Left colon (tissue), 2 donors: ENCODE measurements at places on chromosomes 2 and 18.

- no peak for DNase-seq
Observed at GRCh38 chr18:59760212-59760611, 63.0 kb upstream of the CCBE1 start.

- no peak for DNase-seq
Observed at GRCh38 chr2:28976584-28976983, 4.5 kb upstream of the TOGARAM2 start.

- DNase-seq = no peak
Observed at GRCh38 chr18:7855671-7856070, 288.6 kb downstream of the PTPRM start.

DNA sequence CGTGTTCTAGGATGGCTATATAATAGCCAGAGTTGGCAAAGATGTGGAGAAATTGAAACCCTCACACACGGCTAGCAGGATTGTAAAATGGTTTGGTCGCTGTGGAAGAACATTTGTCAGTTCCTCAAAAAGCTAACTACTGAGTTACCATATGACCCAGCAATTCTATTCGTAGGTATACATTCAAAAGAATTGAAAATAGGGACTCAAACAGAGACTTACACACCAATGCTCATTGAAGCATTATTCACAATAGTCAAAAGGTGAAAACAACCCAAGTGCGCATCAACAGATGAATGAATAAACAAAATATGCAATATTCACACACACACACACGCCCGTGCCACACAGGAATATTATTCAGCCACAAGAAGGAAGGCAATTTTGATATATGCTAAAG lies 98.7 kb downstream of the PLA2R1 start:
- no peak for DNase-seq

- DNase-seq = no peak
Observed at GRCh38 chr2:21361957-21362486, 238.3 kb downstream of the TDRD15 start.
